Activated CD8-positive, alpha-beta memory T cell treated with anti-CD3 and anti-CD28 coated beads for 36 hours (primary cell): ENCODE measurements at places on chromosomes 6 and 20. TPM values are rescaled to one million over a fixed set of nuclear protein-coding genes. Genes with fewer than 3 reads are reported as not detected.

JPH2 gene
- total RNA-seq, result not detected

GZF1 gene
- 12.2 TPM for total RNA-seq

FNDC1 gene
- total RNA-seq, result not detected

PBOV1 gene
- total RNA-seq, result not detected

SLC22A1 gene
- total RNA-seq, result 0.75 TPM

CDH4 gene
- not detected for total RNA-seq

ATAT1 gene
- 9.8 TPM for total RNA-seq
